ENCODE measurements at places on chromosomes 1 and 21.
A peak's percentile ranks its signal among the peaks of the same experiment; 100 is the strongest.

DNA sequence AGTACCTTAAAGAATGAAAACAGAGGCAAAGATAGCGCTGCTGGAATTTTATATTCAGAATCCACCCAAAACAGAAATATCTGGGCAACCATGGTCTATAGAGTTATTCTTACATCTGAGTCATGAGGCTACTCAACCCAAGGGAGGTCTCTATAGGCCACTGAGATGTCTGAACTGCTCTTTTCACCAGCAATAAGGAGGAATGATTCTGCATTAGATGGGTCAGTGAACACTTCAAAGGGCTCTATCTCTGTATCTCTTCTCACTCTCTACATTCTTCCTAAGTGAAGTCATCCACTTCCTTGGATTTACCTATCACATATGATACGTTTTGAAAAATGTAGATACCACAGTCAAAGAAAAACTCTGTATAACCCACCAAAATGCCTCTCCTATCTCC, 90.2 kb upstream of the NGF start:
- DNase-seq = no peak

- DNase-seq = no peak
Observed at GRCh38 chr1:231970684-231971083, 344.1 kb downstream of the DISC1 start.

GRCh38 chr1:228404107-228404720, 2.4 kb downstream of the TRIM11 start:
- no peak for DNase-seq

DNA sequence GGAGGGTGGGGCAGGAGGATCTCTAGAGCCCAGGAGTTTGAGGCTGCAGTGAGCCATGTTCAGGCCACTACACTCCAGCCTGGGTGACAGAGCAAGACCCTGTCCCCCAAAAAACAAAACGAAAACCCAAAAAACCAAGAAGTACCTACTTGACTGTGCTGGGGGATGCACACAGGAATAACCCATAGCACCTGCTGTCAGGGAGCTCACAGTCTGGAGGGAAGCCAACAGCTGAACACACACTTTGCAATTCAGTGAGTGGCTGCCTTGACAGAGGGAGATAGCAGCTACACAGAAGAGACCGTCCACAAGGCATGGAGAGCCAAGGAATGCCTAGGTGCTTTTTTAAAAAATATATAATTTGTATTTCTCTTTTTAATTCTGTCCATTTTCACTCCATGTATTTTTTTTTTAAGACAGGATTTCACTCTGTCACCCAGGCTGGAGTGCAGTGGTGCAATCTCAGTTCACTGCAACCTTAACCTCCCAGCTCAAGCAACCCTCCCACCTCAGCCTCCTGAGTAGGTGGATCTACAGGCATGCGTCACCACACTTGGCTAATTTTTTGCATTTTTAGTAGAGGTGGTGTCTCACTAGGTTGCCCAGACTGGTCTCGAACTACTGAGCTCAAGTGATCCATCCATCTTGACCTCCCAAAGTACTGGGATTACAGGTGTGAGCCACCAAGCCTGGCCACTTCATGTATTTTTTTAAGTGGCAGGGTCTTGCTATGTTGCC, 68.7 kb downstream of the NID1 start:
- DNase-seq = no peak

GRCh38 chr21:44748621-44749020, 37.2 kb upstream of the TSPEAR start:
- DNase-seq = no peak

DNA sequence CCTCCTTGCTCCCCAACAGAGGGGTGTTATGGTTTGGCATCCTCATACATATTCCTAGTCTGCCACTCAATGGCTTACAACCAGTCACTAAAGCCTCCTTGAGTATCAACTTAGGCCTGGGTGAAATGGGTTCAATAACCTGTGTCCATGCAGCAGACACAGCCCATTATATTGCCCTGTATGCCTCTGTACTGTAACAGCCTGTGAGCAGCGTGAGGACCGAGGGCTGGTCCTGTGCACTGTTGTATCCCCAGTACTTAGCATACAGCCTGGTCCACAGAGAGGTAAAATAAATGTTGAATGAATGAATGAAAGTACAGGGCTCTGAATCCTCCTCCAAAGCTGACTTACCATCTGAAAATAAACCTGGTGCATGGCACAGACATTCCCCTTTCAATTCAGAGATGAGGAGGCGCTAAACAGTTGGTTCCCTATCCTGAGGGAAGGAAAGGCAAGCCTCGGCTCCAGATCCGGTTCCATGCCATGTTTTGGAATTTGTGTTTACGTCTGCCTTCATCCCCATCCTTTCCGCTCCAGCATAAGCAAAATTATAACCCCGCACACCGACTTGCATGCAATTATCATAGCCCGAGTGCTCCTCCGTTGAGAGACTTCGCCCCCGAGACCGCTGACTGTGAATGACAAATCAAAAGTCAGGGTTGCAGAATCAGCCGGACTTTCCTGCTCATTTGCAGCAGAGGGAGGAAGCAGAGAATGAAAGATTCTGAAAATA, 45.0 kb upstream of the DNAJC6 start:
- peak; percentile 22 for DNase-seq

GRCh38 chr1:2294033-2294724, 66.1 kb downstream of the SKI start:
- DNase-seq = no peak

GRCh38 chr1:85225624-85226380, 25.0 kb upstream of the SYDE2 start:
- DNase-seq = no peak

DNA sequence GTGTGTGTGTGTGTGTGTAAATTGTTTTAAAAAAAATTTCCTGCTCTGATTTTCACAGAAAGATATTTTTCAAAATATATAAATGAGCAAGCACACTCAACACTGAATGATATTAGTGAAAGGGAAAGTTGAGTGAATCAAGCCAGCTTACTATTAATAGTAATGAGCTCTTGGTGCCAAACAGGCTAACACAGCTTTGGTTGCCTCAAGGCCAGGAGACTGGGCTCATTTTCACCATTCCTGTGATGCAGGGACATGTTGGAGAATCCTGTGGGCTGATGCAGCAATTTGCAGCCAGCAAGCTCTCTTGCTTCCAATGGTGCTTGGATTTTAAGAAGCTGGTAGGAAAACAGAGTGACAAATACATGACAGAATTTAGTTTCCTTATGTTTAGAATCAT, 30.2 kb downstream of the PLA2G4A start:
- DNase-seq = no peak

DNA sequence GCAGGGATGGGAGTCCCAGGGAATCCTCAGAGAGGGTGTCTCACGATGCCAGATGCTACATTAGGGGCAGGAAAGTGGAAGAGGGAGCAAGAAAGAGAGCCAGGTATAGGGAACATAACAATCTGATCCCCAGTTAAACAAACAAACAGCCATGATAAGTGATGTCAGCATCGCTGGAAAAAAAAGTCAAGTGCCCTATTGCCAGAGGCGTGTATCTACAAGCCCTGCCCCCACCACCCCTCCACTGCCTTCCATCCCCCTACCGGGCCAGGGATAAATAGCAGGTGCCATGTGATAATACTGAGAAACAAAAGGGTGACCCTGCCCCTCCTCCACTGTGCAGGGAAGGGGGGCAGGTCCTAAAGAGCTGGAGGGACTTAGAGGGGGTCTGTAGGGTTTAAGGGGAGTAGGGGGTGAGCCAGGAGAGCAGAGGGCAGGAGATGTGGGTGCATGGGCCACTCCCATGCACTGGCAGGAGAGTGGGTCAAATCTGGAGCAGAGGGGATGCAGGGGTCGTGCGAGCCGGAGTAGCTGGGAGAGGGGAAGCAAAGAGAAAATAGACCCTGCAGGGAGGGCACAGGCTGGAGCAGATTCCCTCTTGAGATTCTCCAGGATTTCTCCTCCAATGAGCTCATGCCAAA, 3.4 kb downstream of the SLC26A9 start:
- no peak for DNase-seq

DNA sequence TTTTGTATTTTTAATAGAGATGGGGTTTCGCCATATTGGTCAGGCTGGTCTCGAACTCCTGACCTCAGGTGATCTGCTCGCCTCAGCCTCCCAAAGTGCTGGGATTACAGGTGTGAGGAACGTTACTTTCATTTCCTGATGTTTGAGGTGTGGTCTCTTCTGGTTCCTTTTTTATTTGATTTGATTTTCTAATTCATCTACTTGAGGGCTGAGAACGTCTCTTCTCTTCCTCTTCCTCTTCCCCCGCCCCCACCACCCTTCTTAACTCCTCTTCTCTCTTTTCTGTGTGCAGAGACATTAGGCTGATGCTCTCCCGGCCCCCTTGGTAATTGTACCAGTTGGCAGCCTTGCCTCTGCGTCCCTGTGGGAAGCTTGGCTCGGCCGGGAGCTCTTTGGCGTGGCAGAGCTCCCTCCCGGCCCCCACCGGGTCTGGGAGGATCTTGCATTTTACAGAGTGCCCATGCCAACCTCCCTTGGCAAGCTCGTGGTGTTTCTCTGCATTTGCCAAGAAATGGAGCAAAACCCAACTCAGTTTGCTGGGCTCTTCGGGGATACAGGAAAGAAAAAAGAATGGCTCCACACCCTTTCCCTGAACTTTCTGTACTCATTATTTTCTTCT, 19.9 kb downstream of the CRYAA start:
- no peak for DNase-seq

- no peak for DNase-seq
Observed at GRCh38 chr1:37035796-37036666, 1.7 kb upstream of the GRIK3 start.

DNA sequence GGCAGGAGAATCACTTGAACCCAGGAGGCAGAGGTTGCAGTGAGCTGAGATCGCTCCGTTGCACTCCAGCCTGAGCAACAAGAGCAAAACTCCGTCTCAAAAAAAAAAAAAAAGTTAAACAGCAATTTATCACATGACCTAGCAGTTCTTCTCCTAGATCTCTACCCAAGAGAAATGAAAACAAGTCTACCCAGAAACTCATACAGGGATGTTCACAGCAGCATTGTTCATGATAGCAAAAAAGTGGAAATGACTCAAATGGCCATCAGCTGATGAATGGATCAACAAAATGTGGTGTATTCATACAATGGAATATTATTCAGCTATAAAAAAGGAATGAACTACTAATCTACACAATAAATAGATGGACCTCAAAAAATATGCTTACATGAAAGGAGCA, 12.2 kb upstream of the ID3 start:
- no peak for DNase-seq

DNA sequence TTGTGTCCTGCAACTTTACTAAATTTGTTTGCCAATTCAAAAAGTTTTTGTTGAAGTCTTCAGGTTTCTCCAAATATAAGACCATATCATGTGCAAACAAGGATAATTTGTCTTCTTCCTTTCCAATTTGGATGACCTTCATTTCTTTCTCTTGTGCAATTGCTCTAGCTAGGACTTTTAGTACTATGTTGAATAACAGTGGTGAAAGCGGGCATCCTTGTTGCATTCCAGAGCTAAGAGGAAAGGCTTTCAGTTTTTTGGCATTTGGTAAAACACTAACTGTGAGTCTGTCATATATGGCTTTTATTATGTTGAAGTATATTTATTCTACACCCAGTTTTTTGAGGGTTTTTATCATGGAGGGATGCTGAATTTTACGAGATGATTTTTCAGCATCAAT, 630.0 kb upstream of the ADGRL2 start:
- no peak for DNase-seq

- no peak for DNase-seq
Observed at GRCh38 chr1:8373581-8374241, 55.8 kb downstream of the SLC45A1 start.

GRCh38 chr1:47932743-47933142, 64.4 kb downstream of the TRABD2B start:
- no peak for DNase-seq

- DNase-seq = no peak
Observed at GRCh38 chr1:36232212-36233095, 8.2 kb downstream of the THRAP3 start.

- no peak for DNase-seq
Observed at GRCh38 chr21:46211786-46212720, 16.5 kb downstream of the LSS start.

GRCh38 chr21:36045993-36046392, 14.3 kb downstream of the SETD4 start:
- DNase-seq = no peak

DNA sequence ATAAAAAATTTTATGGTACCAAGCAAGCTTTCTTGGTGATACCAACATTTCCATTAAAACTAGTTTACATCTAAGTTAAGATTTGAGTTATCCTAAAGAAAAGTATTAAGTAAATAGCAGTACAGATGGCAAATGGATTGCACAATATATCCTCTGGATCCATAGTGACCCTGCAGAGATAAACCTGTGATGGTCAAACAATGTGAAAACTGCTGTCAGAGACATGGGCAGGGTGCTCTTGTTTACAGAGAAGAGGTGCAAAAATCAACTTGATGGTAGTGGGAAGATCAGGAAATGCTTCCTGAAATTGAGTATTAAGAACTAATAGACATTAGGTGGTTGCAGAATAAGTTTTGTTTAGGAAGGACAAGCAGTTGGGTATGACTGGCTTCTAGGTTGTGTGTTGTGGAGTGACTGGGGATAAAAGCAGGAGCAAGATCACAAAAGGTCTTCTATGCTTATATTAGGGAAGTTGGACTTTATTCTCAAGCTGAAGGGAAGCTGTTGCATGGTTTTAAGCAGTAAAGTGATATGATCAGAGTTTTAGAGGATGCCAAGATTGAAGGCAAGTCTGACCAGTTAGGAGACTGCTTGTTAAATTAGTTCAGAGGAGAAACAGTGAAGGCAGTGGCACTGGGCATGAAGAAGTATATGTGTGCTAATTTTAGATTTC, 9.9 kb downstream of the TTC3 start:
- no peak for DNase-seq

GRCh38 chr1:93988634-93989350, 79.6 kb upstream of the GCLM start:
- no peak for DNase-seq

GRCh38 chr1:156257711-156258110, 9.9 kb upstream of the PAQR6 start:
- no peak for DNase-seq

DNA sequence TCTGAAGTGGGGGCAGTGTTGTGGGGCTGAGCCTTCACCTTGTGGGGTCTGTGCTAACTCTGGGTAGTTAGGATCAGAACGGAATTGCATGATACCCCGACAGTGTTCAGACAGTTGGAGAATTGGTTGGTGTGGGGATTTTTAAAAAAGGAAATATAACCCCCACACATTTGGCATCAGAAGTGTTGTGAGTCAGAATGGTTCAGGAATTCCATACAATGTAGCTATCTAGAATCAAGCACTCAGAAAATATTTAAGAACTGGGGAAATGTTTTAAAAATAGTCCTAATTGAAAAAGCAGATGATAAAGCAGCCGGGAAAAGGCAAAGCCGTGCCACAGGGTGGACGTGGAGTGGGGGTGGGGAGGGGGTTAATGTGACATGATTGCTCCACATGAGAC, 6.5 kb upstream of the S100A7 start:
- no peak for DNase-seq

- no peak for DNase-seq
Observed at GRCh38 chr1:78231894-78232293, 186.1 kb downstream of the GIPC2 start.

DNA sequence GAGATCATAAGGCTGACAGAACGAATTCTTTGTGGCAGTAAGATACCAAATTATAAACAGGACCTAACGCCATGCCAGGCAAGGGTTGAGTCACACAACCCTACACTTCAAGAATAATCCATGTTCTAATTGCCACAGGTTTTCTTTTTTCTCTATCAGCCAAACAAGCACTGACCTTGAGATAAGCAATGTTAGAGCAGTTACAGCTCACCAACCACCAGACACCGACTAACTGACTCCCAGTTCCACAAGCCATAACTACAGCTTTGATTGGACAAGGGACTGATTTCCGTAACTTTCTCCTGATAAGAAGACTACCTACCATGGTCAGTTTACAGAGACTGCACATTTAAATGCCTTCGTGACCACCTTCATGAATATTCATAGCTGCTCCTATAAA, 149.6 kb downstream of the PTPRU start:
- DNase-seq = no peak

Measured in Caco-2 (cell line).